ENCODE measurements at places on chromosomes 3 and 15.

DNA sequence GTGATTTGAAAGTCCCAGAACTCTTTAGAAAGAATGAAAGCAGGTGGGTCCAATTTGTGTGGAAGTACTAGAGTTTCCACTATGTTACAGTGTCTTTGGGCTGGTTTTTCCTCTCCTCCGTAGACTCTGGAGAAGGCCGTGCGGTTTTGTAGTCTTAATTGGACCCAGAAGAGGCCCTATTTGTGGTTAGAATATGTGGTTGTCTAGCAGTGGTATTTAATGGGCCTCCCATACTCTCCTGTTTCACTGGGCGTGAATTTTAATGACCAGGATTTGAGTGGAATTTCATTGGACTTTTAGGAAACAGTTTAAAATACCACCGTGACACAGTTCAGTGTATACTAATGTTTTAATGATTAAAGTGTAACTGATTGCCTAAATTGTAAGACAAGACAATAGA, 182.3 kb downstream of the BBX start:
- H3K4me1 ChIP-seq: no peaks in the 10 kb centered on the region
- DNase-seq: peak; percentile 3
- no peak overlapping the region for H3K4me3 ChIP-seq
- no peak overlapping the region for H3K27ac ChIP-seq

DNA sequence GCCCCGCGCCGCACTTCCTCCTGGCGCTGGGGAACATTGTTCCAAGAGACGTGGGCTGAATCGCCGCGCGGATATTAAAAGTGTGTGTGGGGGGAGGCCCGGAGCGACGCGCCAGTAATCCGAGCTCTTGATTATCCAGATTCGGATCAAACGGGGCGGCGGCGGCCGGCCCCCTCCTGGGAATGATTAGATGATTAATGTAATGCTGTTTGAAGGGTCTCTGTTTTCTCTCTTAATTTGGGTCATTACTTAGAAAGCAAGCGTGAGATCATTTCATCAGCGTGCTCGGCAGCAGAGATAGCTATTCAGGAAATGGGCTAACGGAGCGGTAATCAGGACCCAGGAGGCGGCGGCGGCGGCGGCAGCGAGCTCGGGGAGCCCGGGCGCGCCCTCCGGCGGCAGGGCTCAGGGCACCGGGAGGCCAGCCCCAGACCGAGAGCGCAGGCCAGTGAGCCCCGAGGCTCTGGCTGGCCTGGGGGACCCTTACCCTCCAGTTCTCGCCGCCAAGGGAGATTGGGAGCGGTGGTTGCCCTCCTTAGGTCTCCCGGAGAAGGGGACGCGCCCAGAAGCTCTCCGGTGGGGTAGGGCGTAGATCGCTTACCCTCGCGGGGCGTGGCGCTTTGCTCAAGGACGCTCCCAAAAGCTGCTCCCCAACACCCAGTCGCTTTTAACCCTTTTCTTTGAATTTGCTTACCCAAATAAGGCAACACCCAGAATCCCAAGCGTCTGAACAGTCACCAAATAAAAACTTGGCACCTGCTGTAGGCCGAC, 4.5 kb downstream of the FEZF2 start:
- no peak overlapping the region for H3K27ac ChIP-seq
- DNase-seq: no peak
- H3K27me3 ChIP-seq: peaks cover 79% of the 10 kb centered on the region
- H3K4me1 ChIP-seq: no peaks in the 10 kb centered on the region

- no peak overlapping the region for H3K4me3 ChIP-seq
- H3K27ac ChIP-seq: peak overlapping the region; percentile 68
- peaks cover 2% of the 10 kb centered on the region for H3K4me1 ChIP-seq
- H3K27me3 ChIP-seq: no peaks in the 10 kb centered on the region
- H3K36me3 ChIP-seq: no peaks in the 10 kb centered on the region
- DNase-seq: peak; percentile 84
Measured at GRCh38 chr3:122609798-122610559, 32.5 kb downstream of the PARP15 start.

DNA sequence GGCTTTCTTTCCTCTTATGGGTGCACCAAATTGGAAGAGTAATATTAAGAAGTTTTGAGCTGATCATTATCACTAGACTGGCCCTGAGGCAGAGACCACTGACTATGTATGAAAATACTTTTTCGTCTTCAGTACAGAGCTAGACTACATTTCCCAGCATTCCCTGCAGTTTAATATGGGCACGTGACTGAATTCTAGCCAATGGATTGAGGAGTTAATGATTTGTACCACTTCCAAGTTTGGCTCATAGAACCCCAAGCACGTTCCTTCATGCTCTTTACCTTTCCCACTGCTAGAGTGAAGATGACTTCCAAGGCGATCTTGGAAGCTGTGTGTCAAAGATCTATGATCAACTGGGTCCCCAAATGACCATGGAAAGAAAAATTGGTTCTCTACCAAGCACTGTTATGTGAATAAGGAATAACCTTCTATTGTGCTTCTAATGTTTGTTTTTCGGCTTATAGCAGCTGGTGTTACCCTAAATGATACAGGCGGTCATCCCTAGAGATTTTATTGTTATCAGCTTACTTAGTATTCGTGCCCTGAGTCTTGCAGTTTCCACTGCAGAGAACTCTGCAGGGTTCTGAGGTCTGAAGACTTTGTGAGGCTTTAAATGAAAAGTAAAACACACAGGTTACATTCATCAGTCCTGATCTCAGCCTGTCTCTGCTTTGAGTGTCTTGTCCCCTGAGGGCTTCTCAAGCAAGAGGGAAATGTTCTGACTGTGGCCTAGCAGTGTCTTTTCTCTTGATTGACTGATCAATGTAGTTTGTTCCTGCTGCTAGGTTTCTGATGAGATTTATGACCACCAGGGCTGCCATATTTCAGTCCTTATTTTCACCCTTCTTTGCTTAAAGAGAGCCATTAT, 486.8 kb downstream of the PDCD6IP start:
- no peaks in the 10 kb centered on the region for H3K36me3 ChIP-seq
- no peak for DNase-seq
- H3K27me3 ChIP-seq: no peaks in the 10 kb centered on the region
- no peak overlapping the region for H3K27ac ChIP-seq
